NT2/D1 (cell line): ENCODE measurements at places on chromosomes 16 and 17.

GRCh38 chr17:19460700-19461099 is 49.7 kb downstream of the RNF112 start:
- no peak for DNase-seq

GRCh38 chr16:23847948-23848347 is 12.2 kb downstream of the PRKCB start:
- DNase-seq, result no peak

- DNase-seq, result peak; percentile 81
Measured at GRCh38 chr17:32909787-32910369, 18.1 kb upstream of the TMEM98 start.

- DNase-seq, result no peak
Measured at GRCh38 chr17:82242977-82243647, 14.3 kb downstream of the SLC16A3 start.
